AG09319 (cell line): ENCODE measurements at places on chromosomes 3 and 15.

GRCh38 chr3:28799084-28799483, 450.5 kb upstream of the AZI2 start:
- no peak for DNase-seq

DNA sequence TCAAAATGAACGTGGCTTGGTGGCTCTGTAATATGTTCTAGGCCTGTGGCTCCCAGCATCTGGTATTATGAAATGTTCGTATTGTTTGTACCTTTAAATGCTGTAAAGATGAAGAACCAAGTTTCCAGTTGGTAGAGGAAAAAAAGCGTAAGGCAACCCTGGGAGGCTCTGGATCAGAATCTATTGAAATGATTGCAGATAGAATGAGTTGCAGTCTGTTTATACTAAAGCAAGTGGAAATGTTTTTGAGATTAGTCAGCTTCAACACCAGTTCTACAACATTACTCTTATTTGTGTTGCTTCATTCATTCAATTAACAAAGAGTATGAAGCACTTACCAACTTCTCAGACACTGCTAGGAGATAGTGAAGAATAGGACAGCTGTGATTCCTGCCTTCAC, 5.3 kb downstream of the ARL6IP5 start:
- DNase-seq: peak; percentile 59

GRCh38 chr3:128107834-128108233, 15.8 kb downstream of the RUVBL1 start:
- DNase-seq: no peak

DNA sequence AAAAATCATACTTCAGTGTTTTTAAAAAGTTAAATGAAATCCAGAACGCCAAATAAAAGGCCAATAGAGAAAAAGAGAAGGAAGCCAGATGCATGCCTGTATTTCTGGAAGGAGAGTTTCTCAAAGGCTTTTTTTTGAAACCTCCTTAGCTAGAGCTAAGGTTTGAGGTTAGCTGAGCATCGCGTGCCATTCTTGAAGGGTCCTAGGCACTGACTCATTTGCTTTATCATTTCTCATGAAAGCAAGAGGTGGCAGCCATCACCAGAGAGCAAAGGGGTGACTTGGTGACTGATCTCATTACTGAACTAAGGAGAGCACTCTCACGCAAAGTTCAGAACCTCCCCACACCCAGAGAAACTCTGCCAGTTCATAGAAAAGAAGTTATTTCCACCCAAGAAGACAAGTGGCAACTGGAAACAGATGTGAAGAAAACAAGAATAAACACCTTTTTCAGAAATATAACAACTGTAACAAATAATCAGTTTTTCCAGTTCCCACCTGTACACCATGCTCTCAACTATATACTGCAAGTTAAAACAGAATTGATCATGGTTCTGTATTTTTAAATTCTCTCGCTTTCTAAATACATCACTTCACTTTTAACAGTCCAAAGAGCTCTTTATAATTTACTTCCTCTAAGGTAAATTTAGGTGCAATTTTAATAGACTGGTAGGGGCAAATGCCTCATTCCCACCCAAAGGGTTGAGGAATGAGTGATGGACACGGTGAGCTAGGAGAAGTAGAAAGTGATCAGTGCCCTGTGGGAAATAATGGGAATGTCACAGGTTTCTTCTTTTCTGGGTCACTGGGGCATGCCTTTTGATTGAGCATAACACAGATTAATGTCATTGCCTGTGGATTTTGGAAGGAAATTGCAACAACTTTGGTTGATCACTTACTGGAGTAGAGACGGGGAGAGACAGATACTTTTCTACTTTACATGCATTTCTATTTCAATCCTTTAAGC, 24.7 kb downstream of the GPR15 start:
- DNase-seq: no peak

GRCh38 chr3:52800079-52800478, 5.5 kb downstream of the ITIH3 start:
- no peak for DNase-seq
